SIG-M5 (cell line): ENCODE measurements at places on chromosomes 4 and X.

GRCh38 chr4:11281720-11282119 lies 147.0 kb downstream of the HS3ST1 start:
- DNase-seq = no peak

GRCh38 chrX:45758319-45758718 lies 557.6 kb upstream of the DIPK2B start:
- peak; percentile 39 for DNase-seq

DNA sequence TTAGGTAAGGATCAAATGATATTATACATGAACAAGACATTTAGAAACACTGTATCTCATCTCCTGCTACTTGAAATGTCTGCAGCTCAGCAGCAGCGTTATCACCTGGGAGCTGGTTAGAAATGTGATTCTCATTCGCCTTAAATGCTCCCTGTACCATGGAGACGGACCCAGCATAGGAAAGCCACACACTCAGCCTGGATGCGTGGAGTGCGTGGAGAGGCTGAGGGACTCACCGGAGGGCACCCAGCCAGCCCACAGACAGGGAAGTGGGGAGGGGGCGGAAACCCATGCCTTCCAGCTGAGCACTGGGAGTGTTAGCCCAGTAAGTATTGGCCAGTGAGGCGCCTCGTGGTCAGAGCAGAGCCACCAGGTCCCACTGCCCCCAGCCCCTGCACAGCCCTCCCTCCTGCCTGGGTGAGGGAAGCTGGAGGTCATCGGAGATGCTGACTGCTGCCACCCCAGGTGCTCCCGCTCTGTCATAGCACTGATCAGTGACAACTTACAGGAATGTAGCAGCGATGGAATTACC lies 15.2 kb downstream of the SUPT20HL1 start:
- DNase-seq = no peak

GRCh38 chrX:133444952-133445831 lies 29.9 kb upstream of the GPC4 start:
- DNase-seq = no peak

GRCh38 chrX:40996886-40997530 lies 88.2 kb upstream of the USP9X start:
- DNase-seq = peak; percentile 78

DNA sequence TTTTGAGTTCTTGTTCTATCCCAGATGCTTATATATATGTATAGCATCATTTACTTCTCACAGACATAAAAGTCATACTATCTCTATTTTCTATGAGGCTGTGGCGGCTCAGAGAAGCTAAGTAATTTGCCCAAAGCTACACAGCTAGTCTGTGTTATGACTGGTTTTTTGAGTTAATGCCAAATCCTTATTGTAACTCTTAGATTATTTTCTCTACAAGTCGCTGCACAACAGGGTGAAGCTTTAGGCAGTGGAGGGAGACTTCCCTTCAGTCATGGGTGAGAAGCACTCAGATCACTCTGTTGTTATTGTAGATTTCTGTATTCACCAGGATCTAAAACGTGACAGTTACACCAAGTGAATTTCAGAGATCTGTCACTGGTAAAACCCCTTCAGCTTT lies 48.1 kb downstream of the WWC2 start:
- DNase-seq = no peak

GRCh38 chr4:47737326-47737725 lies 100.5 kb downstream of the CORIN start:
- no peak for DNase-seq
